Right renal cortex interstitium (tissue), 3 donors: ENCODE measurements at places on chromosomes 4 and X.

DNA sequence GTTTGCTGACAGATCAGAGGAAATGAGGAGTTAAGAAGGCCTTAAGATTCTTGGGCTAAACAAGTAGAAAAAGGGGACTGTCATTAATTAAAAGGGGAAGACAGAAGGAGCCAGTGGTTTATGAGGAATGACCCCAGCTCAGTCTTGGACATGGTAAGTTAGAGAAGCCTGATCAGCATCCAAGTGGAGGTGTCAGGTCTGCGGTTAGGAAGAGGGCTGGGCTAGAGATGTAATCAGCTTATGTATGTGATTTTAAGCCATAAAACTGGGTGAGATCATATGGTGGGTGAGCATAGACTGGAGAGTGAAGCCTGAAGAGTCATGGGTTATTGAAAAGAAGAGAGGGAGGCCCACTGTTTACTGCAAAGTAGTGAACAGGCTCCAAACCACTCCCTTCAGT, 246.1 kb downstream of the NR3C2 start:
- DNase-seq: no peak

DNA sequence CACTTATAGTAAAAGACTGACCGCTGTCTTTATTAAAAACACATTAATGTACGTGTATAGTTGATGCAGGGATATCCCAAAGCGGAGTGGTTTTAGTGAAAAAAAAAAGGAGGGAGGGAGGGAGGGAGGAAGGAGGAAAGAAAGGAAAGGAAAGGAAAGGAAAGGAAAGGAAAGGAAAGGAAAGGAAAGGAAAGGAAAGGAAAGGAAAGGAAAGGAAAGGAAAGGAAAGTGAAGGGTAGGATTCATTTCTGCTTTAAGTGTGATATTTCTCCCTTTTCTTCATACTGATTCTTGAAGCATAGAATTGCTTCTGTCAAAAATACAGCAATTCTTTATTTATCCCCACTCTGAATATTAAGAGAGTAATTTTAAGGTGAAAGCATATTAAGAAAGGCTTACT, 504.9 kb downstream of the PPP4R3C start:
- no peak for DNase-seq

GRCh38 chrX:63920875-63921274, 135.9 kb upstream of the ARHGEF9 start:
- DNase-seq: no peak

GRCh38 chrX:72685810-72686456, 28.2 kb downstream of the PHKA1 start:
- DNase-seq: no peak

GRCh38 chrX:19772822-19773628, 114.4 kb downstream of the SH3KBP1 start:
- DNase-seq: no peak

GRCh38 chrX:30153881-30154260, 61.5 kb upstream of the MAGEB2 start:
- no peak for DNase-seq

DNA sequence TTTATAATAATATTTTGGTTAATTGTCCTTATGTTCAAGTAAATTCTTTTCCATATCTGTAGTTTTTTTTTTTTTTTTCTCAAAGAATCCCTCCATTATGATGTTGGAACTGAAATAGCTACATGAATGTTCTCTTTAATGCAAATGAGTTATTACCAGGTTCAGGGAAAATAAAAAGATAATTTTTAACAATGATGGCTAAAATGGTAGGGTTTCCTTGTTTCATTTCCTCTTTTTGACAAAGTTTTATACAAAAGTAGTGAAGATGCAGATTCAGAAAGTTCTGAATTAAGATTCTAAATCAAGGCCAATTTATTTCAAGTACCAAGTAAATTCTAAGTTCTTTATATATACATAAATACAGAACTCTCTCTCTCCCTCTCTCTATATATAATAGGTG, 779.0 kb upstream of the INTU start:
- DNase-seq: no peak

GRCh38 chr4:107647591-107647990, 72.4 kb downstream of the PAPSS1 start:
- DNase-seq: no peak

GRCh38 chr4:87103086-87103485, 117.3 kb downstream of the KLHL8 start:
- no peak for DNase-seq

GRCh38 chr4:123158576-123158975, 236.2 kb upstream of the NUDT6 start:
- no peak for DNase-seq

GRCh38 chr4:151015459-151016347, 619 bp upstream of the LRBA start:
- peak; percentile 75 for DNase-seq
